ENCODE measurements at places on chromosomes 6 and 20.

GRCh38 chr20:23350904-23351838 lies 580 bp downstream of the NXT1 start:
- no peak for DNase-seq

DNA sequence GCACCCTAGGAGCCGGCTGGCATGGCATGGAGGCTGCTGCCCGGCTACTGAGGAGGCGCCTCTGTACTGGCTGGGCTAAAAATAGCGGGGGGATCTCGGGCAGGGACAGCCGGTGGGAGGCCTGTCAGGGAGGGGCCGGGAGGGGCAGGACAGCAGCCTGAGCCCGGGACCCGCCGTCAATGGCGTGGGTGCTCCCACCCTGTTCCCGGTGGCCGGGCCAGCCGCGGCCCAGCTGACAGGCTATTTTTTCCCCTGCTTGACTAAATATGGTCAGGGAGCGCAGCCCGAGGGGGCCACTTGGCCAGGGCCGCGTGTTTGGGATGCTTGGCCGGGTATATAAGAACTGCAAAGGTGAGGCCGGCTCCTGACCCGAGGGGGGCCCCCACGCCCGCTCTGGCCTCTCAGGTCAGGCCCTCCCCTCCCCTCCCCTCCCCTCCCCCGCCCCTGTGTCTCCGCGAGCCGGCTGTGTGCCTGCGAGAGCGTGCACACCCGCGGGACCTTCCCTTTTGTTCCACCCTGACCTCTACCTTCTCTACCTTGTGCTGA lies 74.4 kb upstream of the GATA5 start:
- no peak for DNase-seq

- DNase-seq = no peak
These were observed 511.8 kb upstream of the JARID2 start for GRCh38 chr6:14734052-14734415.

GRCh38 chr6:136696238-136696637 lies 96.0 kb downstream of the MAP3K5 start:
- DNase-seq = peak; percentile 81

GRCh38 chr6:1127597-1128288 lies 184.2 kb upstream of the FOXQ1 start:
- DNase-seq = no peak

DNA sequence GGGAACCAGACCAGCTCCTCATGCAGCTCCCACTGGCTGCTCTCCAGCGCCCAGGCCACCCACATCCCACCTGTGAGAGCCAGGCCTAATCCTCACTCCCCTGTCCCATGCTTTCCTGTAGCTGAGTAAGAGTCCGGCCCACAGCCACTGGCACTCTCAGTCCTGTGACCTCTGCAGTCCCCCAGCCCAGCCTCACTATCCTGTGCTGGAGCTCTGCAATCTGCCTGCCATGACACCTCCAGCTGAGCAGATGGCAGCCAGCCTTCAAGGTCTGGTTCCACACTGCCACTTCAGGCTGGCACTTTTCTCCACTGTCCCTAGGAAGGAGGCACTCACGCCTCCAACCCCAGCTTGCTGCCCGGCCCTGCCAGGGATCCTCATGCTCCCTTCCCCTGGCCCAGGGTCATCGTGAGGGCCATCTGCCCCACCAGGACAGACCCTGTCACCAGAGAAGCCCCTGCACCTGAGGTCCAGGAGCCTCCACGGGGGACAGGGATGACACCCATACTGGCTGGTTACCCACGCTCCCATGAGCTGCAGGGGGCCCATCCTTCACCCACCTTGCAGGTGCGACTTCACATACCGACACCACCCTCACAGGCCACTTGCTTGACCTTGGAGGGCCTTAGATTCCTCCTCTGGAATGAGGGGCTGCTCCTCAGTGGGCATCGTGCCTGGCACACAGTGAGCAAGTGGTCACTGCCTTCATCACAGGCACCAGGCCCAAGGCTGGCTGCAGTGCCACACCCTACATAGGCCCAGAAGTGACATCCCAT lies 100.1 kb downstream of the ASXL1 start:
- DNase-seq = no peak

DNA sequence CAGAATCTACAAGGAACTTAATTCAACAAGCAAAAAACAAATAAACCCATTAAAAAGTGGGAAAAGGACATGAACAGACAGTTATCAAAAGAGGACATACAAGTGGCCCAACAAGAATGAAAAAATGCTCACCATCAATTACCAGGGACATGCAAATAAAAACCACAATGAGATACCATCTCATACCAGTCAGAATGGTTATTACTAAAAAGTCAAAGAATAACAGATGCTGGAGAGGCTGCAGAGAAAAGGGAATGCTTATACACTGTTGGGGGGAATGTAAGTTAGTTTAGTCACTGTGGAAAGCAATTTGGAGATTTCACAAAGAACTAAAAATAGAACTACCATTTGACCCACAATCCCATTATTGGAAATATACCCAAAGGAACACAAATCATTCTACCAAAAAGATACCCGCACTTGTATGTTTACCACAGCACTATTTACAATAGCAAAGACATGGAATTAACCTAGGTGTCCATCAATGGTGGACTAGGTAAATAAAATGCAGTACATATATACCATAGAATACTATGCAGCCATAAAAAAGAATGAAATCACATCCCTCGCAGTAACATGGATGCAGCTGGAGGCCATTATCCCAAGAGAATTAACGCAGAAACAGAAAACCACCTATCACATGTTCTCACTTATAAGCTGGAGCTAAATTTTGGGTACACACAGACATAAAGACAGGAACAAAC lies 48.4 kb downstream of the RNGTT start:
- DNase-seq = no peak

DNA sequence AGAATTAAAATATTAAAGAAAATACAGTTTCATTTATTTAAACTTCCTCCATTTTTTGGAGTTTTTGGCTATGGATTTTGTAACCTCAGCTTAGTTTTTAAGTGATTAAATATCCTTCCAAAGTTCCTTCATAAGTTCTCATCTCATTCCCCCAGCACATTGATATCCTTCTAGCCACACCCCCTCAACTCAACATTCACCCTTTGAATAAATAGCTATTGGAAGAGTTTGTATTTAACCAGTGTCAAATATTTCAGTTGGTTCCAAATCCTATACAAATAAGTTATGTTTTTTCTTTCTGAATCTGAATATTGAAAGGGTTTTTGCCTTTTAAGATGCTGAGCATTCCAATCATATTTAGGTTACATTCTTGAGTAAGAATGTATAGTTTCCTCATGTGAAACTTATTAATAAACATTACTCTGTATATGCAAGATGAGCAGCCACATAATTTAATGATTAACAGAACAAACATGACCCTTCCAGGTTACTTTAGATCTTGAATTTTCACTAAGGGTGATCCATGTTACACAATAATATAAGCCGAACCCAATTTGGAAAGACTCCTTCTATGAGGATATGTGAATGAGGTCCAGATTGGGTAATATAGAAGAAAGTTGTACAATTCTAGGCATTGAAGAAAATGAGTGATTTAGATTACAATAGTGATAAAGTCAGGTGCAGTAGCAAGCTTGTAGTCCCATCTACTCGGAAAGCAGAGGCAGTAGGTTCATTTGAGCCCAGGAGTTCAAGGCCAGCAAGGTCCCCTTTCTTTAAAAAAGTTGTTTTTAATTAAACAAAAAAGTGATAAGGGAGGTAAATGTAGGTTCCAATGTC lies 13.6 kb downstream of the GLYATL3 start:
- no peak for DNase-seq

DNA sequence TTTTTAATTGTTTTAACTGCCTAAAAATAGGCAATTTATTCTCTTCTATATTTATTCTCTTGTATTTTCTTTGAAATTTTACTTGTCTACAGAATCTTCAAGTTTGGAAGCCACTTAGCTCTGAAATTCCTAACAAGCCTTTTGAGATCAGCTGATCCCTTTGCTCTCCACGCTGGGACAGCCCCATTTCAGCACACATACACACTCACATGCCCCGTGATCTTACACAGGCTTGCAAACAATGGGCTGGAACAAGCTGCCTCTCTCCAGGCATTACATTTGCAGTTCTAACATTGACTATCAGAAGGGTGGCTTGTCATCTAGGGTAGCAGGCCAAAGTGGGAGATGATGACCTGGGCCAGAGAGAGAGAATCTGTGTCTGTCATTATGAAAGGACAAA lies 62.1 kb upstream of the RAB32 start:
- no peak for DNase-seq

GRCh38 chr6:144898741-144899140 lies 613.6 kb downstream of the UTRN start:
- no peak for DNase-seq

GRCh38 chr20:54736421-54736820 lies 261.0 kb downstream of the DOK5 start:
- DNase-seq = no peak

DNA sequence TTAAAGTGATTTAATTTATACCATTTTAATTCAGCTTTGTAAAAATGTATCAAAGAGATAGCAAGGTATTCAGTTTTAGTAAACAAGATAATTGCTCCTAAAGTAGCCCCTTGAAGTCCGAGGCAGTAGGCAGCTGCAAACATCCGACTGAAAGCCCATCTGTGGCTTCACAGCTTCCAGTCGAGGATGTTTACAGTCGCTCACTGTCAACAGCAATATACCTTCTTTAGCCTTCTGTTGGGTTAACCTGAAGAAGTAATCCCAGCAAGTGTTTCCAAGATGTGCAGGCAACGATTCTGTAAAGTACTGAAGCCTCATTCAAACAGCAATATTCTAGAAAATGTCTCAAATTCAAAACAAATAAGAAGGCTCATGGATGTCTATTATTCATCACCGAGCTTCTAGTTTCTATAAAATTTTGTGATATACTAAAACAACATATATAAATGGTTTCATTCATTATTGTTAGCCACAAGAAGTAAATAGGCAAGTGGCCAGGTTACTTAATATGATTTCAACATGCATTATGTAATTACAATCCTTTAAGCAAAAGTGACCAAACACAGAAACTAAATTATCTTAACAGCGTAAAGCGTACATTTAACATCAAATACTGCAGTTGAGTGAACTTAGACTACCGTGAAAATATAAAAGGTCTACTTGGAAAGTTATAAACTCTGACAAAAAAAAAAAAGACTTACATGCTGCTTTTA lies 115.0 kb downstream of the OGFRL1 start:
- DNase-seq = no peak

DNA sequence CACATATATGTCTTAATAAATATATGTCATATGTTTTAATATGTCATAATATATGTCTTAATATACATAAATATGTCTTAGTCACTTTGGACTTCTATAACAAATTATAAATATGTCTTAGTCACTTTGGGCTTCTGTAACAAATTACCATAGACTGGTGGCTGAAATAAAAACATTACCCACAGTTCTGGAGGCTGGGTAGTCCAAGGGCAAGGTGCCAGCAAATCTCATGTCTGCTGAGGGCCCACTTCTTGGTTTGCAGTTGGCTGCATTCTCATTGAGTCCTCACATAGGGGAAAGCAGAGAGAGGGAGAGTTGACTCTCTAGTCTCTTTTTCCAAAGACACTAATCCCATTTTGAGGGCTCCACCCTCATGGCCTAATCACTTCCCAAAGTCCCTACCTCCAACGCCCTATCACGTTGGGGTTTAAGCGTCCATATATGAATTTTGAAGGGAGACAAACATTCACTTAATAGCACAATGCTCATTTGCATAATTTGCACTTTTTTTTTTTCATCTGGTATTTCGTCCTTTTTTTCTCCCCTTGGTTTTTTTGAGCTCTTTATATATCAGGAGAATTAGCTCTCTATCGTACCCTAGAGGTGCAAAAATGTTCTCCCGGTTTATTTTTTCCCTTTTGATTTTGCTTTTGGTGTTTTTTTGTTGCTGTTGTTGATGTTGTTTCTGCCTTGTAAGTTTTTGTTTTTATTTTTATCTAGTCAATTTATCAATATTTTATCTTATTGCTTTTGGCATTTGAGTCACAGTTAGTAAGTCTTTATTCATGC lies 266.4 kb downstream of the PLCB1 start:
- no peak for DNase-seq

DNA sequence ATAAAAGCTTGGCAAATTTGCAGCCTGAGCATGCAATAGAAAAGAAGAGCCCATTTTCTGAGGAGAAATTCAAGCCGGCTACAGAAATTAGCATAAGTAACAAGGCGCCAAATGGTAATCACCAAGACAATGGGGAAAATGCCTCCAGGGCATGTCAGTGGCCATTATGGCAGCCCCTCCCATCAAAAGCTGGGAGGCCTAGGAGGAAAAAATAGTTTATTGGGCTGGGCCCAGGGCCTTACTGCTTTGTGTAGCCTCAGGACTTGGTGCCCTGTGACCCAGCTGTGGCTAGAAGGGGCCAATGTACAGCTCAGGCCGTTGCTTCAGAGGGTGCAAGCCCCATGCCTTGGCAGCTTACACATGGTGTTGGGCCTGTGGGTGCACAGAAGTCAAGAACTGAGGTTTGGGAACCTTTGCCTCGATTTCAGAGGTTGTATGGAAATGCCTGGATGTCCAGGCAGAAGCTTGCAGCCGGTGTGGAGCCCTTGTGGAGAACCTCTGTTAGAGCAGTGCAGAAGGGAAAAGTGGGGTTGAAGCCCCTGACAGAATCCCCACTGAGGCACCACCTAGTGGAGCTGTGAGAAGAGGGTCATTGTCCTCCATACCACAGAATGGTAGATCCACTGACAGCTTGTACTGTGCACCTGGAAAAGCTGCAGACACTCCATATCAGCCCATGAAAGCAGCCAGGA lies 328.5 kb upstream of the MAP3K7 start:
- DNase-seq = no peak

GRCh38 chr6:148364056-148364824 lies 21.6 kb downstream of the SASH1 start:
- DNase-seq = peak; percentile 77

DNA sequence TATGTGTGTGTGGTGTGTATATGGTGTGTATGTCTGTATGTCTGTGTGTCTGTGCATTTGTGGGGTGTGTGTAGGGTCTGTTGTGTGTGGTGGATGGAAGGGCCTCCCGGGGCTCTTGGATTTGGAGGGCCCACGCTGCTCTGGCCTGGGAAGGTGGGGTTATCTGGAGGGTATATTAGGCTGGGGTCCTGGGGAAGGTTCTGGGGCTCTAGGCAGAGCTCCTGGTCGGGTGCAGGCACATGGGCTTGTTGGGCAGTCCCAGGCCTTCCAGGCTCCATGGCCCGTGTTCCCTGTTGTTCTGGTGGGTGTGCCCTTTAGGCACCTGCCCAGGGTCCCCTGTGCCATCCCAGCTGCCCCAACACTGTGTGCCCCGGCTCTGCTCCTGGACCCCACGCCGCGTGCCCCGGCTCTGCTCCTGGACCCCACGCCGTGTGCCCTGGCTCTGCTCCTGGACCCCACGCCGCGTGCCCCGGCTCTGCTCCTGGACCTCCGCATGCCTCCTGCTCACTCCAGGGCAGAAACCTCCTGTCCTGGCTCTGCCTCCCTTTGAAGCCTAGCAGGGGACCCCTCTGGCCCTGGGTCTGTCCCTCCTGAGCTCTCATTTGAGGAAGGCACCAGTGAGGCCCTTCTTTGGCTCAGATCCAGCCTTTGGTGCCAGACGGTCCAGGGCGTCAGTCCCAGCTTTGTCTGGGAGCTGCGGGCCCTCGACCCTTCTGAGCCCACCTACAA lies 10.2 kb upstream of the MYT1 start:
- DNase-seq = no peak

DNA sequence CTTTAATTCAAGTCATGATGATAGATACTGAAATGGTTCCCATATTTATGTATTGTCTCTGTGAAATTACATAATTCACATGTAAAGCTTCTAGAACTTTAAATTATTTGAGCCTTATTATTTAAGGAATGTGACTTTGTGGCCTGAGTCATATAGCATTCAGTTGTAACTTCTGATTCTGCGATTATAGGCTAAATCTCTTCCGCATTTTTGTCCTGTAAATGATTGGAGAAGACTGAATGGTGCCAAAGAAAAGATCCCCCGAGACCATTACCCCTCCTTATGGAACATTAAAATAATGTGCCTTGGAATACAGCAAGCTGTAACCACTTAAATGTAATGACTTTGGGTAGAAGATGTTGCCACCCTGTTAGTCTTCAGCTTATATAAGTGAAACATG lies 63.3 kb upstream of the MAP7 start:
- DNase-seq = no peak

Measured in amniotic epithelial cell (primary cell).